H54 (cell line): ENCODE measurements at places on chromosomes 5 and 9.

DNA sequence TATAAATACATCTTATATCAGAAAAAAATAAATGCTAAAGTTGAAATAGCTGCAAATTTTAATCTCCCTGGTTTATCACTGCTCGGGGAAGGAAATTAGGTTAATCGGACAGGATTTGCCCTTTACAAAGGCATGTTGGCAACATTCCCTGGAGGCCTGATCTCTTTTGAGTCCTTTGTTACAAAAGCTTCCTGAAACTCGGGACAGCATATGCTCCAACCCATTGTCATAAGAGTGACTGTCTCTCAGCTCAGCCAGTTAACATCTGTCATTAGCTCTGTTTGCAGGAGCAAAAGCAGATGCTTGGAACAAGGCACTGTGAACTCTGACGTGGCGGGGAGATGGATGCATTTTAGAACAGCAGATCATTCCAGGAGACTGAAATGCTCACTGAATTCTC is 80.6 kb downstream of the MYO10 start:
- DNase-seq, result no peak

- no peak for DNase-seq
These were observed 41.1 kb downstream of the NFX1 start for GRCh38 chr9:33331377-33331891.

DNA sequence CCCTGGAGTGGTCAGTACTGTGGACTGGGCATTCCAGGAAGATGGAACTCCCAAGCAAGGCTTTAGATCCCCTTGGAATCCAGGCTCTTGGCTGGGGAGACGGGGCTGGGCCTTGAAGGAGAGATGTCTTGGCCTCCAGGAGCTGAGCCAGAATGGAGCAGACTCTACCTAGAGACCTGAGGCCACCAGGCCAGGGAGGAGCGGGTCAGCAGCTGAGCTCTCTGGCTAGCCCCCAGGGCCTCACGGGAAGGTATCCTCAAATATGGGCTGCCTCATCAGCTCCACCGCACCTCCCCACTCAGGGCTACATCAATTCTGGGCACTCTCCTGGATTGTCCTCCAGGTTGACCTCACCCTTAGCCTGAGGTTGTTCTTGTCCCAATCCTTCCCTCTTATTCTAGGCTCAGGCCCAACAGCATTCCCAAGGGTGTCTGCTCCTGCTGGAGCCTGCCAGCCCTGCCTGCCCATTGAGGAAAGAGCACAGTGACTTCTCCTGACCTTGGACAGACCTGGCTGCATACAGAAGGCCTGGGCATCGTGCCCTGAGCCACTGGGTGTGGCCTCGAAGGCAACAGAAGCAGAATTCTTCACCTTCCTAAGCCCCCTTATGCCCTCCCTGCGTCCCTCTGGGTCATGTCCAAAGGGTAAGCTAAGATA is 3.0 kb upstream of the PDLIM4 start:
- DNase-seq, result no peak

DNA sequence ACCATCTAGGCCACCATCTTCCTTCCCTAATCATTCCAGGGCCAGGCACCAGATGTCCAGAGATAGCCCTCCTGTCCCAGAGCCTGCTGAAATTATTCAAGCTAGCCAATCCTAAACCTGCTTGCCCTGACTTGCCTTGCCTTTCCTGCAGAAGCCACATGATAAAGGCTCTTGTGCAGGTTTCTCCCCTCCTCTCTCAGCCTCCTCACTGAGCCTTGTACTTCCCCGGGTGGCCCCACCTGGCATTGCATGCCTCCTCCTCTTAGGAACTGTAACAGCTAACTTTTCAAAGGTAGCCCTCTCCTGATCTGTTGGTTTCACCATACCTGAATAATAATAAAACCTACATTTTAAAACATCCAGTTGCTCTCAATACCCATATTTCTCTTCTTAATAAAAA is 42.6 kb downstream of the DIRAS2 start:
- no peak for DNase-seq

- DNase-seq, result no peak
These were observed 165.3 kb downstream of the ERCC6L2 start for GRCh38 chr9:96040591-96041461.

DNA sequence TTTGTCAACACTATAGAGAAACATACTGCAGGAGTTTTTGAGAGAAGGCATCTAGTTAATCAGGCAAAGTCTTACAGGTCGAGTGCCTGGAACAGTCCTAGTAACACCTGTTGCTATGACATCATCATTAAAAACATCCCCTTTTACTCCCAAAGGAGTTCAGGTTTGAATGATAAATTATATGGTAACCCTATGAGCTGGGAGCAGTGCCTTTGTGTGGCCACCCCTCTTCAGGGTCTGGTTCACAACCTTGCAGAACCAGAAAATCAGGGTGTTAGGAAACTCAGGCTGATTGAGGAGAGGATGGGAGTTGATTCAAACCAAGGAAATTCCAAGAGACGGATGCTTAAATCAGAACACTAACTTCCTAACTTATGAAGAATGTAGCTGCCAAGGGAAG is 179.1 kb upstream of the RASEF start:
- no peak for DNase-seq

GRCh38 chr9:86043999-86044398 is 55.4 kb downstream of the GOLM1 start:
- DNase-seq, result no peak

DNA sequence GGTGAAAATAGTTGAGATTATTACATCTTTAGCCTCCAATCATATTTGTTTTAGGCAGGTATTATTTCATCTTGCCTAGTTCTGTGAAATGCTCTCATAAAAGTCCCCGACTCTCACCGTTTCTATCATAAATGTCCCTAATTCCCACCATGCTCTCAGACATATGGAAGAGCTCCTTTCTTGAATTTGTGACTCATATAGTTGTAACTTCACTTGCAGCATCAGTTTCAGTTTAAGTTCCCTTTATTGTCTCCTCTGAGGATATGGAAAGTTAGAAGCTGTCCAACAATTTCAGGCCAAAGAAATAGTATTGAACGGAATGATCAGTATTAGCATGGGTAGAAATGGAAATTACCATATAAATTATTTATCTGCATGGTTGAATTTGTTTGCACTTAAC is 187.5 kb upstream of the NR4A3 start:
- DNase-seq, result no peak

GRCh38 chr5:162473041-162473714 is 405.6 kb downstream of the GABRG2 start:
- DNase-seq, result no peak

GRCh38 chr9:120394058-120394669 is 185.8 kb downstream of the CDK5RAP2 start:
- DNase-seq, result peak; percentile 92

GRCh38 chr5:134592141-134592746 is 40.4 kb downstream of the SAR1B start:
- no peak for DNase-seq

DNA sequence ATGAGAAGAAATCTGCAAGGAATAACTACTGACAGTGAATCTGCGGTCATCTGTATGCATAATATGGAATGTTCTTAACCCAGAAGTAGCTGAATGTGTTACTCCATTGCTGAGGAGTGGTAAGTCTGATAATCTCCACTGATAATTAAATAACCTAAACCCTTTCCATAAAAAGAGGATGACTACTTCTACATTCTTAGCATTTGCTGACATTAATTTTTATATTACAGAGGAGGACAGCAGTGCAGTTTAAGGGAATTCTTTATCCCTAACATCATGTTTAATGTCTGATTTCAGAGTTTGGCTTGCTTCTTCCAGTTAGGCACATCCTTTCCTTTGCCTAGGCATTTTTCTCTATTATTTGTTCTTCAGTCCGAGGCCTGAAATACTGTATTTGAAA is 52.2 kb downstream of the CDC42SE2 start:
- no peak for DNase-seq

DNA sequence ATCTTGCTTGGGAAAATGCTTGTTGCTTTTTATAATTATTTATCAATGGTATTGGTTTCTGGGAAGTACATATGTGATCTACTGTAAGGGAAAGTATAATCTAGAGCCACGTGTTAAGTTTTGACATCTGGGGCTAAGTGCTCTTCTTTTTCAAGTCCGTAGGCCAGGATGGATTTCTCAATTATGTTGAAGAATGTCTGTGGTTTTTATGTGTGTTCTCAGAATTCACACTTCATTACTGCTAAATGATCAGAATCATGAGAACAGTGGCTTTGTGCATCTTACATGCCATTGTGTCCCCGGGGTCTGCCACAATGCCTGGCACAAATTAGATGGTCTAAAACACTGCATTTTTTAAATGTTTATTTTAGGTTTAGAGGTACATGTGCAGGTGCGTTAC is 14.5 kb upstream of the AUH start:
- DNase-seq, result no peak

- DNase-seq, result no peak
These were observed 39.3 kb downstream of the EPB41L4A start for GRCh38 chr5:112379542-112380325.

GRCh38 chr5:135944967-135945560 is 9.7 kb downstream of the LECT2 start:
- DNase-seq, result no peak

DNA sequence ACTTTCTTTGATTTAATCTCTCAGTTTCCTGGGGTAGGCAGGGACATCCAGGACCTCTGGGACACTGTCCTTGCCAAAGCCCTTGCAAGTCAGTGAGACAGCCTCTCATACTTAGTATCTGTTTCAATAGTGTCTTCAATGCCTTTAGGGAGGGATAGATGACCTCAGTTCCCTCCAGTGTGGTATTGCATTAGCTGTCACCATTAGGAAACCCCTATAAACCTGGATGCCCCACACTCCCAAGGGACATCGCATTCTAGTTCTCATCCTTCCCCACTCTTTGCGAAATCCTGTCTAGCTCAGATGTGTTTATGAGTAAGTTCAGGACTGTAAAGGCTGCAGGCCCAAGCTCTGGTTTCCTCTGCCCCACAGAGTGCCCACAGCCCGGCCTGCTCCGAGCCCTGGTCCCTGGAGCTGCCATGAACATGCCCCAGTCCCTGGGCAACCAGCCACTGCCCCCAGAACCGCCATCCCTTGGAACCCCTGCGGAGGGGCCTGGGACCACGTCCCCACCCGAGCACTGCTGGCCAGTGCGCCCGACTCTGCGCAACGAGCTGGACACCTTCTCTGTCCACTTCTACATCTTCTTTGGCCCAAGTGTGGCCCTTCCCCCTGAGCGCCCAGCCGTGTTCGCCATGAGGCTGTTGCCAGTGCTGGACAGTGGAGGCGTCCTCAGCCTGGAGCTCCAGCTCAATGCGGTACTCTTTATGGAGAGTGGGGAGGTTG is 13.2 kb downstream of the TMEM8B start:
- DNase-seq, result no peak

DNA sequence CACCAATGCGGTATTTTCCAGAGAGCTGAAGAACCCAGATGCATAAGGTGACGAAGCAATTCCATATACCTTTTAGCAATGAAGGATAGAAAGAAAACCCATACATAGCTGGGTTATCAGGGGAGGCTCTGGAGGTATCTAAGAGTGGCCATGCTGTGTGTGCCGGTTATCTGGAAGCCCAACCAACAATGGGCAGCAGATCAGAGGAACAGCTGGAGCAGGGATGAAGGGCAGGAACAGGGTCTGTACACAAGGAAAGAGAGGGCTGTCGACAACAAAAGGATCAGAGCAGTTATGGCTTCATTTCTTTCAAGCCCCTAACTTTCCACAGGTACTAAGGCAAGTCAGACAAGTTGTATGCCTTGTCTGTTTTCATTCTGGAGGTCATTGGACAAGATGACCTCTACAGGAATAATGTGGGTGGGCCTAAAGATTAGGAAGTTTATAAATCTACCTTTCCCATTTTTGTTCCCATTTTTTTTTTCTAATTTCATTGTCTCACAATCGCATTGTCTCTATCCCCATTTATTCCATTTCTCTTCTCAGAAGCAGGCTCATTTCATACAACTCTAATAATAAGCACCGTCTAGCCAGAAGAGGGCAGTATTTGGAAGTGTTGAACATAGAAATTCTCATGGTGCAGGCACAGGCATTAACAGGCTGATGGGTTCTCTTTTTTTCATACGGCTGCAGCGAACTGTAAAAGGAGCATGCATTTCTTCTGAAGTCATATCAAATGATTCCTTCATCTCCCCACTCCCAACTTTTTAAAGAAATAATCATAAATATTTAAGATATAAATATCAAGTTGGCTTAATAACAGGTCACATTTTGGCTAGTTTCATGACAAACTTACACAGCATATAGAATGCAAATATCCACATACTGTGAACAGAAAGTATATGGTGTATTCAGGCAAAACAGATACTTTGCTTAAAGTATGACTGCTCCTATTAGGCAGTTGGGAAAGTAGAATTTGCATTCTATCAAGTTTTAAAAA is 63.5 kb downstream of the ZNF474 start:
- peak; percentile 25 for DNase-seq

DNA sequence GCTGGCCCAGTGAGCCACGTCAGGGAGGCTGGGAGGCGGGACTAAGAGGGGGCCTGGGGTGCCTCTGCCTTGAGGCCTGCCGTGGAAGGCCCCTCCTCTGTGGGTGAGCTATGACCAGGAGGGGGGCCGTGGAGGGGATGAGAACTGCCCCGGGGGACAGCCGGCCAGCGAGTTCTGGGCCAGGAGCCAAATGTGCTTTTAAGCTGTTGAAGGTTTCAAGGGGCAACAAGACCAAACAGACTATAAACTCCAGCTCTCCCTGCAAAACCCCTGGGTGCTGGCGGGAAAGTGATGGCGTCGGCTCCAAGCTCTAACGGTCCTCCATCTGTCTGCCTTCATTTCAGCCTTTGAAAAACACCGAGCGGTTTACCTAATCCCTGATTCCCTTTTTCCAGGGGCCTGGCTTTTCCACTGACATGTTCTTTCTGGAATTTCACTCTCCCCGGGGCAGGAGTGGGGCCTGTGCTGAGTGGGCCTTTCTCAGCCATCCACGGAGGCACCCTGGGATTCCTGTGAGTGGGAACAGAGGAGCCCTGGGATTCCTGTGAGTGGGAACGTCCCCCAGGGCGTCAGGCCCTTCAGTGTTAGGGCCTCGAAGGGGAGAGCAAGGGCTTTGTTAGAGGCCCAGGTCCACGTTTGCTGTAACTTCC is 65.6 kb downstream of the COL5A1 start:
- no peak for DNase-seq

DNA sequence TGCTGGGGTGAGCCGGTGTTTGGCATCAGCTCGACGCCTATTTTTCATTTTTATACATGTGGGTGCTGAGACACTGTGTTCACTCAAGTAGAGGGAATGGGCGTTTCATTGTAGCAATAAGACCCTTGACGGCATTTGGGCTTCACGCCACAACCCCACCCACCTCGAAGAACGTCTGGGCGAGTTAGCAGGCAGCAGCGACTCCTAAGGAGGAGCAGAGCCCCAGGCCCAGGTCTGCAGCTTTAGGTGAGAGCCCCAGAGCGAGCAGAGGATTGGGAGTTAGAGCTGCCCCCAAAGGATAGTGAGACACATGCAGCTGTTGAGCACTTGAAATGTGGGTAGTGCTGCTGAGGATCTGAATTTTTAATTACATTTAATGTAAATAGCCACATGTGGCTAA is 1.6 kb upstream of the ZFP62 start:
- DNase-seq, result no peak

- no peak for DNase-seq
These were observed 60.7 kb downstream of the OSMR start for GRCh38 chr5:38906503-38906902.

DNA sequence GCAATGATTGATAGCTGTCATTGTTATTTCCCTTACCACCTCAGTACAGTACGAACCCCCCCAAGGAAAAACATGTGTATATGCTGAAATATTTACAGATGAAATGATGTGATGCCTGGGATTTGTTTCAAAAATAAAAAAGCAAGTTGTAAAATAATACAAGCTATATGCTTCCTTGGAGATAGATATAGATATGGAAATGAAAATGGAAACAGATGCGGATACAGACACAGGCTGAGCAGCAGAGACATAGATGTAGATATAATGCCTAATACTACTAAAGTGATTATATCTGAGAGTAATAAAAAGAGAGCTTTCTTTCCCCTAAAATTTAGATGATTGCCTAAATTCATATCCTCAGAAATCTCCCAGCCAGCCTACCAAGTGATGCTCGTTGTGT is 127.5 kb upstream of the TNPO1 start:
- no peak for DNase-seq
